Heart left ventricle (tissue), 16 donors: ENCODE measurements at places on chromosomes 1 and 21. TPM values are rescaled to one million over a fixed set of nuclear protein-coding genes. Genes with fewer than 3 reads are reported as not detected.
A peak's percentile ranks its signal among the peaks of the same experiment; 100 is the strongest.

- DNase-seq: no peak
Measured at GRCh38 chr1:247465796-247466195, 7.9 kb upstream of the OR2B11 start.

S100A2 gene
- 1.7 TPM for total RNA-seq

PTCH2 gene
- total RNA-seq: 0.45 TPM

DNA sequence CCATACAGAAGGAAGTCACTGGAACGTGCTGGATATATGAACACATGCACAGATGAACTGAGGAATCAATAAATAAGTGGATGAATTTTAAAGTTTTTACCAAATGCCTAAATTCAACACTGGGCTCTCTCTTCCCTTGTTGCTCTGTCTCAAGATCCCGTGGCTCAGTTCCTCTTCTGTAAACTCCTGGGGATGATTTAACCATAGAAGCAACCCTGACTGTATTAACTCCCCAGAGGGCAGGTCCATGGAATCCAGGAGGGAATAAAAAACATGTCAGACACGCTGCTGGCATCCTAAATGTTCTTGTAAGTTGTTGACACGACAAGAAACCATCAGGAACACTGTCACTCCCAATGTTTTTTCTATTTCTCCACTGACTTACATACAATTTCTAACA is 45.3 kb upstream of the GPR157 start:
- DNase-seq: no peak

DNA sequence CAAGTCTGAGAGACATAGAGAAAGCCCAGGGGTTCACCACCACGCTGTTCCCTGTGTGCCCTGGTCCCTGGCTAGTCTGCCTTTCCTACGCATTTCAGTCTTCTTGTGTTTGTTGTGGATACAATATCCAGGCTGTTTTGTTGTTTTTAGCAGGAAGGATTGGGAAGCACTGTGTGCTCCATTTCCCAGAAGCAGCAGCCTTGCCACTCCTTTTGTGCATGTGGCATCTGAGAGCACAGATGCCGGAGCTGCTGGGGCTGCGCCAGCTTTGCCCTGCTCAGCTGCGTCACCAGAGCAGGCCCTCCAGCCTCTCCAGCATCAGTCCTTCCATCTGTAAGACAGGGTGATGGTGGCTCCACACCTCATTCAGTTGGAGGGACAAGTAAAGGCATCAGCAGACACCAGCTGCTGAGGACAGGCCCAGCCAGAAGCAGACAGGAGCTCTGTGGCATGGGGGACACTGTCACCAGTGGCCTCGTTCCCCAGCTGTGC is 94.4 kb upstream of the COL6A1 start:
- peak; percentile 65 for DNase-seq

HSD11B1 gene
- 2.8 TPM for total RNA-seq

GRCh38 chr21:33817663-33818451 is 97.7 kb downstream of the ATP5PO start:
- no peak for DNase-seq

DNA sequence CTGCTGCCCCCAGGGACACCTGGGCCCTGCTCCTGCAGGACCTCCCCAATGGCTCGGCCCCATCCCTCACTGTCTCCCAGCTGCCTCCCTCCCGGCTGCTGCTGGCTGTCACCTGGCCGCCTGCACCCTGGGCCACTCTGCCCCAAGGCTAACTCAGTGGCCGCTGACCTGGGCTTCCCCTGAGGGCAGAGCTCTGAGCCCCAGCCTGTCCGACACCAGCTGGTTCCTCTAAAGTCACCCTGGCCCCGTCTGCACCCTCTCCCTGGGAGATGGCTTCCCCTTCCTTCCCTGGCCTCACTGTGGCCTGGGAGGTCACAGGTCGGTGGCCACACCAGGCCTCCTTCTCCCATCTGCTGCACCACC is 15.0 kb downstream of the ITGB2 start:
- DNase-seq: peak; percentile 64

DNA sequence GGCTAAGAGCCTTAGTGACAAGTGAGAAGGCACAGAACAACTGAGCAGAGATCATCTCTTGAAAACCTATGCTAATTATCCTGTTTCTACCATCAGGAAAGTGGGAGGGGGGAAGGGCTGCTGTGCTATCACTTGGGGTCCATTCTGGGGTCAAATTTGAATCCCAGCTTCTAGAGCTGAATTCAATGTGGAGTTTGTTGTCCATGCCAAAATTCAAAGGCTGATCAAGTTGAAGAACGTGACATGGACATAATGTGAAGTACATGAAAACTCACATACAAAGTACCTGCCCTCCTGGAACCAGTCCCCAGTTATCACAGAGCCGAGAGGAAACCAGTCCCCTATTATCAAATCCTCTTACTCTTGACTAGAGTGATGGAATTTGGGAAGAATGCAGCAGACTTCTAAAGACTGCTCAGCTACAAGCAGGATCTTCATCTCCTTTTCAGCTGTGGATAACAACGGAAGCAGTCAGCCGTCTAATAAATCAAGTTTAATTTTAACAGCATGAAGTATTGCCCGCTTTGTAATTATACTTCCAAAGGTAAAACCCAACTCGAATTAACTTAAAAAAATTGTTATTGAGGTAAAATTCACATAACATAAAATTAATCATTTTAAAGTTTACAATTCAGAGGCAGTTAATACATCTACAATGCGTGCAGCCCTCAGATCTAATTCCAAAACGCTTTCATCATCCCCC is 78.3 kb downstream of the SLC45A1 start:
- no peak for DNase-seq
